ENCODE measurements at places on chromosomes 12 and 14.

DNA sequence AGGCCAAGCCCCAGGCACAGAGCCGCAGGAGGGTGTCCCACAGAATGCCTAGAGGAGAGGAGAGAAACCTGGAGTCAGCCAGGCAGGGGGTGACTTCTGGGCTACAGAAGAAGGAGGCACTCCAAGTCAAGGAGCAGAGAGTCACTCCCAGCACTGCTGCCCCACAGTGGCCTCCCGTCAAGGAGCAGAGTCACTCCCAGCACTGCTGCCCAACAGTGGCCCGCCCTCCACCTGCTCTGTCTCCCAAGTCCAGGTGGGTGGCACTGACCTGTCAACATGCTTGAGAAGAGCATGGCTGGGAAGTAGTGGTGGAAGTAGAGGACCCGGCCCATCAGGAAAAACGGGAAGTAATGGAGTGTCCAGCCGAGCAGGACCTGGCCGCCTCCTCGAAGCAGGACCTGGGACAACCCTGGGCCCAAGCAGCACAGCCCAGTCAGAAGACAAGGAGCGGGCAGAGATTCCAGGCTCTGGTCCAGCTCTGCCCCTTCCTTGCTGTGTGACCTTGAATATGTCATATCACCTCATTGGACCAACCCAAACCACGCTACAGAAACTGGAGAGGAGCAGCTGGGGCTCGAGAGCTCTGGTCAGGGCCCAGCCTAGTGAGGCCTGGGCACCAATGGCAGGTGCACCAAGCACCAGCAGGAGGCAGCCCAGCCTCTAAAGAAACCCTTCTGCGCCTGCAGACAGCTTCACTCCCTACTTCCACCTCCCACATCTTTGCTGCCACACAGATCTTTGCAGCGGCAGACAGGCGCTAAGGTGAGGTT, 7.6 kb upstream of the NGB start:
- no peak for DNase-seq

GRCh38 chr14:75849300-75849895, 132.4 kb downstream of the TGFB3 start:
- DNase-seq, result no peak

GRCh38 chr12:109777544-109777943, 55.7 kb downstream of the TRPV4 start:
- DNase-seq, result no peak

DNA sequence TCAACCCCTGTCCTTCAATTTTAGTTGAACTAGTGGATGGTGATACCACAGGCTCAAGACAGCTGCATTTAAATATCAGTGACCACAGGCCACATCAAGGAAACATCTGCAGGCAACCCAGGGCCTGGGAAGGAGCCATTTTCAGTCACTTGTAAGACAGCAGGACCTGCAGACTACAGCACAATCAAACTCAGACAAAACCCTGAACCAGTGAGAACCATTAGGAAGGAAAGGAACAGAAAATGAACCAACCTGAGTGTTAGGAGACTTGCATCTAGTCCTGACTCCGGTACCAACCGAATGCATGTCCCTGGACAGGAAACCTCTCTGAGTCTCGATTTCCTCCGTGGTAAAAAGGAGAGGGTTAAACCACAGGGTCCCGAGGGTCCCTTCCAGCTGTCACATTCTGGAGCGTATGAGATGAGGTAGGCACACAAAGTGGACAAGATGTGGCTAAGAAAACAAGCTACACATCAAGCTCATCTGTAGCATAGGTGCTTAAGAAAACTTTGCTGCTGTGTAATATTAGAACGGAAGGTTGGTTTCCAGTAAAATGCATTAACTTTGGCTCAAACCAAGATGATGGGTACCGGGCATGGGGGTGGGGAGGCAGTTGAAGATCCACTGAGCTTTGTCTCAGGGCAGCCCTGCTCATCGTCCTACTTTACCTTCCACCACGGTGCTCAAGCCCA, 1.6 kb upstream of the CDKN1B start:
- DNase-seq, result no peak

GRCh38 chr12:42469355-42470175, 120.0 kb downstream of the PRICKLE1 start:
- DNase-seq, result no peak

- DNase-seq, result no peak
Observed at GRCh38 chr12:129119537-129119936, 266.3 kb downstream of the GLT1D1 start.

- DNase-seq, result no peak
Observed at GRCh38 chr12:92059960-92060359, 85.7 kb downstream of the BTG1 start.

DNA sequence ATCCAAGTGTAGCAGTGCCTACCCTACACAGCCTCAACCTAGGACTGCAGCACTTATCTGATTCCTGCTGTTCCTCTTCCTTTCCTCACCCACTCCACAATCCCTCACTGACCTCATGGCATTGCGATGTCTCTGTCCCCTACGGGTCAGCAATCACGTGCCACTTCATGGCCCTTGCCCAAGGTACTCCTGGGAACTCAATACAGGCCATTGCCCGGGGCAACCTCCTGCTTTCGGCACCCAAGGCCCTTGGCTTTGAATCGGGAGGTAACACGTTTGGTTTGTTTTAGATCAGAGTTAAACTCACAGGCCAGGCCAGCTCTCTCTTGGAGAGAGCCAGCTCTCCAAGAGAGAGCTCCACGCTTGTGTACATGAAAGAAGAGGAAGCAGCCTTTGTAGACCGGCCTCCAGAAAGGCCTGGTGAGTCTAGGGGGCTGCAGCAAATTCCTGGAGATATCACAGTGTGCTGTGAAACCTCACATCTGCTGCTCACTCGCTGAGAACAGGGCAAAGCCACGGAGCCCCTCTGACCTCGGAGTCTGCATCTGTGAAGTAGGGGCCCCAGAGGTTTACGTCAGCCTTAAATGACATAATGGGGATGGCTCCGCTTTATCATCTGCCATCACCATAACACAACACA, 12.2 kb downstream of the CLMN start:
- no peak for DNase-seq

GRCh38 chr14:88209273-88209672, 113.8 kb downstream of the KCNK10 start:
- DNase-seq, result no peak

DNA sequence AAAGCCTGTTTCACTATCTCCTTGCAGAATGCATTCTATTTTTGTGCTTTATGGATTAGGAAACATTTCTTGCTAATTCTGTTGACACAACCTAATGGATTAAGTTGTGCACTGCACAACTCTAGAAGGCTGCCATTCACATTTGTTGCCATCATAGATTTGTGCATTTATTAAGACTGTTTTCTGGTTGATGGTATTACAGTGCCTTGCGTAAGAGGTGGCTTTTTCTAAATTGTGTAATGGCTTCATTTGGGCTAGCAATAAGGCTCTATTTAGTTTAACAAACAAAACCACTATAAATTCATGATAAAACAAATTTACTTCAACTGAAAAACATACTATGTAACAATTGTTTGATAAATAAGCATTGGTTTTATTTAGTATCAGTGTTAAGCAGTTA, 175.9 kb downstream of the TRHDE start:
- DNase-seq, result no peak

DNA sequence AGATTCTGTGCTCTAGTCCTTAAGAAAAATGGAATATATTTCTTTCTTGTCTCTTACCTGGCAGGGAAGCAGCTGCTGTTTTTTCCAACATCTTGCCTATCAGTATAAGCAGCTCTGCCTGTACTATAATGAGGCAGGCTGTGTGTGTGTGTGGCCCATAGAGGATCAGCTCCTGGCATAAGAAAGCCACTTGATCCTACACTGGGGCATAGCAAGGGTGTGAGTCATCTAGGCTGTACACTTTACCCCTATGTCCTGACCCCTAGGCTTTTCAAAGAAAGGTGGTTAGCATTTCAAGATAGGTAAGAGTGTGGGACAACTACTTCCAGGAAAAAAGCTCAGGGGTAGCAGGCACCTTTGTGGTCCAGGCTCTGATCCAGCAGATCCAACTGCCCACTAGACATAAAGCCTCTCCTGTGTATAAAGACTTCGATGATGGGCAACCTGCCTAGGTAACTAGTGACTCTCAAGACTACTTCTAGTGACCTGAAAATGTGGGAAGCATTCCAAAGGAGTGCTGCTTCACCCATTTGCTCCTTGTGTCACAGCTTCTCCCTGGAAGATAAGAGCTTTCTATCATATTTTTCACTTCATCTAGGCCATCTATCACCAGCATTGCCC, 4.9 kb upstream of the SENP1 start:
- DNase-seq, result no peak

DNA sequence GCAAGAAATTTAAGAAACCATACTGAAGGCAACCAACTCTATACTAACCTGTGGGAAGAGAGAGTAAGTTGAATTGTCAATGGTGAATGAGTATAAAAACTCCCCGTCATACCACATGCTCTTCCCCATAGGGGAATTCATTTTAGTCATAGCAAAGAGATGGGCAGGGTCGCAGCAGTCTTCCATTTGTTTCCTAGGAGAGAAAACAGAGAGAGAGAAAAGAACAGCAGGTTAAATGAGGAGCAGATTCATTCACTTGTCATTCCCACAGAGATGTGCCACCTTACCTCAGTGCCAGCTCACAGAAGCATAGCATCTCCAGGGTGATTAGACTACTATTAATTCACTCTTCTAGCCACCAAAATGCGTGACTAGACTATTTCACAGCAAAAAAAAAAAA, 47.4 kb downstream of the ST8SIA1 start:
- no peak for DNase-seq

- no peak for DNase-seq
Observed at GRCh38 chr12:104767261-104767660, 190.8 kb downstream of the SLC41A2 start.

- DNase-seq, result no peak
Observed at GRCh38 chr14:49615776-49616175, 4.7 kb downstream of the RPL36AL start.

DNA sequence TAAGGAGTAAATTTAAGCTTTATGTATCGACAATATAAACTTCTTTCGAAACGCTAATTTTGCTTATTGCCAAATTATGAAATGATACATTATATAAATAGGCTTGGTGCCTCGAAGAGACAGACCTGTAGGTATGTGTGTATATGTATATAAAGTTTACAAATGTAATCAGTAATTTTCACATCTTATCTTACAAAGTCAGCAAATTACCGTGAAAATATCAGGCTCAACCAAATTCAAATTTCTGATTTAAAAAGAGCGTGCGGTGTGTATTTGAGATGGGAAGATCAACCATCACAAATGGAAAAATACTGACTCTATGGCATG, 605 bp downstream of the ZCRB1 start:
- no peak for DNase-seq

DNA sequence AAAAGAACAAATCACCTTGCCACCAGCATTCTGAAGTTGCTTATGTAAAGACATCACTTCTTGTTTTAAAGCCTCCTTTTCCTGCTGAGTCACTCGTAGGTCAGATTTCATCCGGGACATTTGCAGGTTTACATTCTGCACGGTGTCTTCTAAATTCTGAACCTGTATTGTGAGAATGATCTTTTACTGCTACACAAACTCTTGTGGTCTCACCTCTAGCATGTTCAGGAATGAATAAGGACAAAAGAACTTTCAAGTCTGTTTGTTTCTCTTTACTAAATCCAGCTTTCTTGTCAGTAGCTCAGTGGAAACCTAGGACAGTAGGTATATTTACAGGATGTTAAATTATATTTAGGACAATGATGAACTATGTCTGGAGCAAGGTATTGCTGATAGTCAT, 73.5 kb upstream of the SAV1 start:
- no peak for DNase-seq

DNA sequence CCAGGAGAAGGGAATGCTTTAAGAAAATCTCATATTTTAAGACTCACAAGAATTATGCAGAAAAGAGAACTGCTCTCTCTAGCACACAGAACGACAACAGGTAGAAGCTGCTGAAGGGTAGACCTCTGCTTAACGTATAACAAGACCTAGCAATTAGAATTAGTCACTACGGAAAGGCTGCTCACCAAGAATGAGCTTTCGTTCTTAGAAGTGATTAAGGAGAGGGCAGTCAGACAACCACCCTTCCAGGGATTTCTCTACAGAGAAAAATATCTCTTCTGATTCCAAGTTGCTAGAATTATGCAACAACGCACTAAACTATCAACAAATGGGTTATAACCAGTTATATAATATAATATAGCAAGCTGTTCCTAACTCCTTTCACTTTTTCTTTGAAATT, 18.6 kb downstream of the LRIG3 start:
- DNase-seq, result no peak

DNA sequence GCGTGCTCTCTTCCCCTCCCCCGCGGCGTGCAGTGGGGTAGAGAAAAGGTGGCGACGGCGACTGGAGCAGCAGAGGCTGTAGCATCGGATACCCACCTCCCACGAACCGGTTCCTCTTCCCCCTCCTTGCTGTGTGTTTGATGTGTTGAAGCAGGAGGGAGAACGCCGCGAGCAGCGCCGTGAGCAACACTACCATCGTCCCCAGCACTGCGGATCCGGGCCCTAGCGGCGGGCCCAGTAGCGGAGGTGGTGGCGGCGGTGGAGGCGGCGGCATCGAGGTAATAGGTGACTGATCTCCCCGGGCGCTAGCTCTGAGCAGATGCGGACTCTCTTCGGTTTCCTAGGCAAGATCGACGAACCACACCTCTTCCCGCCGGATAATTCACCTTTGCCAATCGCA, 132.9 kb upstream of the AEBP2 start:
- no peak for DNase-seq

- no peak for DNase-seq
Observed at GRCh38 chr14:41397926-41398325, 208.8 kb upstream of the LRFN5 start.

- no peak for DNase-seq
Observed at GRCh38 chr12:92961949-92962348, 32.9 kb upstream of the EEA1 start.

GRCh38 chr12:76688631-76689030, 75.3 kb upstream of the ZDHHC17 start:
- no peak for DNase-seq

DNA sequence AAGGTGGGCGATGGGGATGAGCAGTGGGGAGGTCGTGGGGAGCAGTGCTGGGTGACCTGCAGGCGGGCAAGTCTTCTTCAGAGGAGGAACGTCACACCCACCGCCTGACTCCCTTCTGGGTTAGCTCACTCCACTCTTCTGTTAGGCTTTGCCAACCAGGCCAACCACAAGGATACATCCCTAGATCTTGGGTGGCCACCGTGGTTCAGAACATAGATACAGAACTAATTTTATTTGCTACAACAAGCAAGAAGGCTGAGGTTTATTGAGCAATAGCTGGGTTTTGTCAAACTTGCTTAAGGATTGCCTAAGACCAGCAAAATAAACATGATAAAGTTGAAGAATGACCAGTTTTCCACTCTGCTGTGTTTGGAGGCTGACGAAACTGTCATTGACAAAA, 109.4 kb downstream of the DACT1 start:
- DNase-seq, result no peak

- no peak for DNase-seq
Observed at GRCh38 chr14:23344481-23344880, 8.2 kb downstream of the SLC22A17 start.
